Omental fat pad (tissue), 4 donors: ENCODE measurements at places on chromosomes 12 and 14.

GRCh38 chr12:58202933-58203718 is 261.8 kb downstream of the ATP23 start:
- no peak for DNase-seq

- no peak for DNase-seq
Measured at GRCh38 chr12:89857652-89858274, 149.1 kb upstream of the ATP2B1 start.

GRCh38 chr12:105983622-105984320 is 155.0 kb downstream of the NUAK1 start:
- DNase-seq: no peak

- no peak for DNase-seq
Measured at GRCh38 chr12:1839956-1840951, 19.9 kb downstream of the LRTM2 start.

GRCh38 chr12:77213319-77213718 is 147.9 kb upstream of the E2F7 start:
- no peak for DNase-seq

- no peak for DNase-seq
Measured at GRCh38 chr14:89988787-89989186, 33.1 kb downstream of the TDP1 start.

GRCh38 chr14:44981198-44981597 is 19.2 kb downstream of the TOGARAM1 start:
- no peak for DNase-seq

DNA sequence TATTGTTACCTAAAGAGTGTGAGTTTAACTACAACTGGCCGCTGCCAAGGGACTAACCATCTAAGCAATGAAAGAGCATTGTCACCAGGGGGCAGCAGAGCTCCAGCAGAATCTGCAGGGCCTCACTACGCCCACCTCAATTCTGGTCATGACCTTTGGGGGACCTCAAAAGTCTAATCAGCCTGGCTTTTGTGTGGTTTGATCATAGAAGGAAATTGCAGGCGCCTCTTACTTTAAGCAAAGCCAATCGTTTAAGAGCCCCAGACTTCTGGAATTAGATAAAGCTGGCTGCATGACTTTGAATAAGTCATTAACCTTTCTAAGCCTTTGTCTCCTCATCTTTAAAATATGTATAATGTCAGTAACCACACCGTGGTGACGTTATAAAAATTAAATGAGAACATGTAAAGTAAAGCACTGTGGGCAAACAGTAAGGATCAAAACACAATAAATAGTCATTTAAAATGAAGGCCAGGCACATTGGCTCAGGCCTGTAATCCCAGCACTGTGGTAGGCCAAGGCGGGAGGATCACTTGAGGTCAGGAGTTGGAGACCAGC is 58.6 kb downstream of the TBX3 start:
- DNase-seq: no peak

GRCh38 chr14:103186241-103186822 is 63.1 kb downstream of the TNFAIP2 start:
- no peak for DNase-seq

- no peak for DNase-seq
Measured at GRCh38 chr12:124792961-124793441, 70.7 kb downstream of the SCARB1 start.

- no peak for DNase-seq
Measured at GRCh38 chr12:123152833-123153232, 1.9 kb upstream of the PITPNM2 start.

- no peak for DNase-seq
Measured at GRCh38 chr12:15861404-15861803, 20.8 kb upstream of the STRAP start.

DNA sequence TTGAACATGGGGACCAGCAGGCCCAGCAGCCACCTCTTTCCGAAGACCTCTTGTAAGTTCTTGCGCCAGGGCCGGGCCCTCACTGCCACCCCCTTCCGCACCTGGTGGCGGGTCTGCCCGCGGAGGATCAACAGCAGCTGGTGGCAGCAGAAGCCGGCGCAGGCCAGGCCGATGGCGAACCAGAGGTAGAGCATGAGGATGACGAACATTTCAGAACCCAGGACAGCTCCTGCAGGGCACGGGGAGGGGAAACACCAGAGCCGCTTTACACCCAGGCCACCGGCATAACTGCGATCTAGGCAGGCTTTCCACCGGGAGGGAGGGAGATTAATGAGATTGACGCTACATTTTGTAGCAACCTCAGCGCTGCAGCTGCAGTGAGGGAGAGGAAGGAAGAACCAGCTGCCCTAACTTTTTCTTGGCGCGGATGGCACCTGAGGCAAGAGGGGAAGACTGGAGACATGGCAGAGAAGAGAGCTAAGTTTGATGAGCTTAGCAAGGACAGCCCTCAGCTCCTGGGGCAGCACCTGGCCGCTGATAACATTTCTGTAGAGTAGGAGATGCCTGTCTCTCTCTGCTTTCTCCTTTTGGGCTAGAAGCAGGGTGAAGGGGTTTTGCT is 7.8 kb downstream of the ZDHHC22 start:
- DNase-seq: no peak

GRCh38 chr12:100987552-100988521 is 193.3 kb downstream of the ANO4 start:
- DNase-seq: no peak

DNA sequence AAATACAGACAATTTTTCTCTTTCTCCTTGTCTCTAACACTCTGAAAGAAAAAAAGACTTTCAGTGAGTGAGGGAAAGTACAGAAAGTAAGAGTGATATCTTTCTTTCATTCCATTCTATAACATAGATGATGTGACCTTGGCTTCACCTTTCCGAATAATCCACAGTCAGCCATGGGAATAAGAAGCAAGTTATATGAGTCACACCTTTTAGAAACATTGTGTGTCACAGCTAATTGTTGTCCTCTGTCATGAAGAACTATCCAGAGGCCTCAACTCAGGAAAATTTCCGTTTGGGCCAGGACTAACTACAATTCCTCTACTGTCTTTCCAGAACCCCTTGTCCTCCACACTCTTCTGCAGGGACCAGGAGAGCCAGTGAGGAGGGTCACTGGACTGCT is 209.7 kb upstream of the FAR2 start:
- no peak for DNase-seq

GRCh38 chr14:88682495-88683114 is 110.1 kb downstream of the EML5 start:
- DNase-seq: no peak

- no peak for DNase-seq
Measured at GRCh38 chr12:93603762-93604161, 31.3 kb downstream of the SOCS2 start.

GRCh38 chr14:20578784-20579502 is 8.9 kb downstream of the RNASE11 start:
- DNase-seq: no peak

DNA sequence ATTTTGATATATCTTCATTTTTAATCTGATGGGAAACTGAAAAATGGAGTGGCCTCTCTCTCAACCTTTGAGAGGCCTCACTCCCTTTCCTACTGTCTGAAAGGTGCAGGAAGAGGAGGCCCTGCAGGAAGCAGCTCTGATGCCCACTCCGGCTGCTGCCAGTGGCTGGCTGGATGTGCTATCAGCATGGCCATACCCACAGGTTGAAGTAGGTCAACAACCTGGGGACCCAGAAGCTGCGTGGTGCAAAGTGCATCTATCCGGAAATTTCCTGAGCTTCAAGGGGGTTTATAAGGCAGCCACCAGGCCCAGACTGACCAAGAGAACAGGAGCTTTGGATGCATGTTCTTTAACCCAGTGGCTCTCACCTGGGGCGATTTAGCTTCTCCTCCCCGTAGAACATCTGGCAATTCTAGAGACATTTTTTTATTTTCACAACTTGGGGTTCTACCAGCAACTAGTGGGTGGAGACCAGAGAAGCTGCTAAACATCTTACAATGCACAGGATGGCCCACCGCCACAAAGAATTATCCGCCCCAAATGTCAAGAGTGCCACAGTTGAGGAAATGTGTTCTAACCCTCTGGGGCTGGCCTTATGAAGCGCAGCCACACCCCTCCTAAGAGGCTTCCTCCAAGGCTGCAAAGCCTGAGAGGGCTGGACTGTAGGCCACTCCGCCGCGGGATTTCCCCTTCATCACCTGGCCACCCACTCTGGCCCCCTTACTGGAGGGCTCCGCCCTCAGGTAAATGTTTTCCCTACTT is 8.2 kb upstream of the BATF start:
- DNase-seq: no peak

GRCh38 chr14:94665121-94665520 is 52.9 kb downstream of the SERPINA3 start:
- no peak for DNase-seq

GRCh38 chr12:128803788-128804187 is 20.0 kb downstream of the SLC15A4 start:
- no peak for DNase-seq

- DNase-seq: no peak
Measured at GRCh38 chr12:124633365-124634362, 66.3 kb upstream of the NCOR2 start.

GRCh38 chr12:62679608-62680007 is 213.0 kb downstream of the MON2 start:
- DNase-seq: no peak

DNA sequence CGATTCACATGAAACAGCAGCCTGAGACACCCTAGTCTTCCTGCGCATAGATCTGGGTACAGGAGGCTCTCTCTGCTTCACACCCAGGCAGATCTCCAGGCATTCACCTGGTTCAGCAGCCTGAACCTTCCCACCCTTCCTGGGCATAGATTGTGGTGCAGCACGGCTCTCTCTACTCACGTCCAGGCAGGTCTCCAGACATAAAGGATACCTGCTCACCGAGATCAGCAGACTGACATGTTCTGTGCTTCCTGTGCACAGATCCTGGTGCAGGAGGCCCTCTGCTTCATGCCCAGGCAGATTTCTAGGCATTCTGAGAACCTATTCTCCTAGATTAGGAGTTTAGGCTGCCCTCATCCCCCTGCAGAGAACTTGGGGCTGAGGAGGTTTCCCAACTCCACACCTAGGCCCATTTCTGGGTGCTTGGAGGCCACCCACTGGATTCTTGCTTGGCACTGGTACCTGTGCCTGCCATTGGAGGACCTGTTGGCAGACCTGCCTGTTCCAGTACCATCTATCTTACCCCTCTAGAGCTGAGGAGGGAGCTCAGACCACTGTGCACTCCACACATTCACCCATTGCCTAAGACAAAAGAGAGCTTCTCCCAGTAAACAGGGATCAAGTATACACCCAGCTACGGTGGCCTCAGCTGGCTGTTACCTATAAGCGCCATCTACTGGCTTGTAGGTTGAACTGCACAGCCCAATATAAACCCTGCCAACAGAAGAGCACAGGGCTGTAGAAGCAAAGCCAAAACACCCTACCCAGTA is 28.0 kb upstream of the GARIN6 start:
- no peak for DNase-seq

GRCh38 chr12:41959271-41959670 is 185.4 kb downstream of the GXYLT1 start:
- no peak for DNase-seq

- DNase-seq: no peak
Measured at GRCh38 chr12:13592063-13592942, 389.1 kb downstream of the GRIN2B start.

DNA sequence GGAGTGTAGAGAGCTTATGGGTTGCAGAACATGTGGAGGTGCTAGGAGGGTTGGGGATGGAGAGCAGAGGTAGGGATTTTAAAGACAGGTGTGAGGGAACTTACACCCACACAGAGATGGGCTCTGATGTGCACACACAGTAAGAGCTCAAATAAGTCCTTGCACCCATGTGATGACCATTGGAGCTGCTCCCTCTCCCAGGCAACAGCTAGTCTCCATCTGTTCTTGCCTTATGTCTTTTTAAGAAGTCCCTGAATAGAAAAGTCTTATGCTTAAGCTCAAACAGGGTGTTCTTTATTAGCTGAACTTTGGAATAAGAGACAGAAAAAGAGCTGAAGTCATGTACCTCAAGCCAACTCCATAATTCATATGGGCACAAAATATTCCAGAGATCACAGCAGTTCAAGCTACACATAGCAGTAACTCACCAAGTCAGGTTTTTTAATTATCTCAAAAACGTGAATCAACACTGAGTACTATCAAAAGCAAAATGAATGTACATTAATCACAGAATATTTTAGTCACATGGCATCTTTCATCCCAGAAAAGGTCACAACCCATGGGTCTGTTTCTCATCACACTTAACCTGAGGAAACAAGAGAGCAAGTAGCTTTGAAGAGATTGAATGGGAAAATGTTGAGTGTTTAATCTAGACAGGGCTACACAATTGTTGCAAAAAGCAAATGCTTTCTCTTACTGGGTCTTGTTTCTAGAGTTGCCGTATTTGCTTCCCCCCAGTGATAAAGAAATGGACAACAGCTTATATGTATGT is 1513.6 kb upstream of the SEL1L start:
- no peak for DNase-seq

GRCh38 chr14:30431552-30431951 is 127.4 kb upstream of the G2E3 start:
- DNase-seq: no peak

DNA sequence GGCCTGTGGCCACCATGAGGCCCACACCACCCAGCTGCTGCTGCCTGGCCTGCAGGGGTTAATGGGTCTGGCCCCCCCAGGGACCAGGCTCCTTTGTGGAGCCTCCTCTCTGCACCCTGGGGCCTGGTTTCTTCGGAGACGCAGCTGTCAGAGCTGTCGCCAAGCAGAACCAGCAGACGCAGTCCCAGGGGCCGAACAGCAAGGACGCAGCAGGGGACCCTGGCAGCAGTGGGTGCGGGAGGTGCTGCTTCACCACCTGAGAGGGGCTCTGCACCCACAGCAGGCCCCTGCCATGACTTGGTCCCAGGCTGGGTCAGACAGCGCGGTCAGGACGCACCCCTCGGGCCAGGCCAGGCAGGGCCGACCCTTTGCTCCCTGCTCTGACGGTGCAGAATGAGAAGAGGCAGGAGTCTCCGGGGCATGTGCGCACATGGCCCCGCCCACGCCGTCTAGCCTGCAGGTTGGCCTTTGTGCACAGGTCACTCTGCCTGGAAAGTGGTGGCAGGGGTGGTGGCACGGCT is 30.5 kb downstream of the JAG2 start:
- no peak for DNase-seq

GRCh38 chr14:43413084-43413483 is 1094.0 kb downstream of the FSCB start:
- no peak for DNase-seq
